ENCODE measurements at places on chromosomes 7 and 10.

DNA sequence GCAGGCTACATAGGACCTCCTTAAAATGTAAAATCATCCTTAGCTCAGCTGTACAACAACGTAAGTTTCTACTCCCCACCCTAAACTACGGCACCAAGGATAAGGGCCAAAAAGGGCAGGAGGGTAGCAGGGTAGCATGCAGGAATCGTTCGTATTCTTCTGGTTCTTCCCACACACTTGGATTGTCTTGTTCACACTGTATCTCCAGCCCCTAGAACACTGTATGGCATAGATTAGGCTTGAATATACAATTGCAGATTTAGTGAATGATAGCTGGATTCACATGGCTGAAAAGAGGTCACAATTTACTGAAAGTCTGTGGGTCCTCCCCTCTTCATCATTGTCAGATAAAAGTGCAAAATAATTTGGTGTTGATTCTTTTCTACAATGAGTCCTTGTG lies 28.2 kb upstream of the PRKAR2B start:
- H3K4me1 ChIP-seq = peaks cover 5% of the 10 kb centered on the region
- DNase-seq = no peak
- no peak overlapping the region for H3K4me3 ChIP-seq
- H3K27me3 ChIP-seq = no peaks in the 10 kb centered on the region
- H3K36me3 ChIP-seq = no peaks in the 10 kb centered on the region

DNA sequence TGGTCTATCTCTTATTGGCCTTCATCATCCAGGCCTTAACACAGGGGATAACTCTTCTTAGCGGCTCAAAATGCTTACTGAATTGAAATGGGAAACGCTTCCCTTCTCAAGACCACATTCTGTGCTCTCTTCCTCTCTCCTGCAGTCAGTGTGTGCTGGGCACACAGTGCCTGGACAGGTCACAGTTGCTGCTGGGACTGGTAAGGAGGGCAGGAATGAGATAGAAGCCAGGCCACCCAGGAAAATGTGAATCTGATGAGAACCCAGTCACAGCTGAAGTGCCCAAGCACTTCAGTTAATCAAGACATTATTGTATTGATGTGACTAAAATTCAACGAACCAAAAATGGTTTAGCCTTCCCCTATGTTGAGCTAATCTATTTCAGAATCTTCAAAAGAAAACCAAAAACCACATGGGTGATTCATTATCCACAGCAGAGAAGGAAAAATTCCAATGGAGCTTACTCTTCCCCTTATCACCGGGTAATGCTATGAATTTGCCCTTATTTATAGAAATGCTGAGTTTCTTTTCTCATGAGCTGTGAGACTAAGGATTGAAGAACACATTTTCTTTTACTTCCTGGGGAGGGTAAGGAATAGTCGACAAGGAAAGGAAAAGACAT lies 41.2 kb upstream of the PLPP4 start:
- H3K4me1 ChIP-seq = no peaks in the 10 kb centered on the region
- H3K4me3 ChIP-seq = no peak overlapping the region
- no peaks in the 10 kb centered on the region for H3K27me3 ChIP-seq
- H3K36me3 ChIP-seq = no peaks in the 10 kb centered on the region

GRCh38 chr7:2118630-2119190 lies 114.0 kb downstream of the MAD1L1 start:
- no peak overlapping the region for H3K27ac ChIP-seq
- no peaks in the 10 kb centered on the region for H3K27me3 ChIP-seq
- H3K36me3 ChIP-seq = no peaks in the 10 kb centered on the region
- H3K4me1 ChIP-seq = no peaks in the 10 kb centered on the region
- no peak overlapping the region for H3K4me3 ChIP-seq

DNA sequence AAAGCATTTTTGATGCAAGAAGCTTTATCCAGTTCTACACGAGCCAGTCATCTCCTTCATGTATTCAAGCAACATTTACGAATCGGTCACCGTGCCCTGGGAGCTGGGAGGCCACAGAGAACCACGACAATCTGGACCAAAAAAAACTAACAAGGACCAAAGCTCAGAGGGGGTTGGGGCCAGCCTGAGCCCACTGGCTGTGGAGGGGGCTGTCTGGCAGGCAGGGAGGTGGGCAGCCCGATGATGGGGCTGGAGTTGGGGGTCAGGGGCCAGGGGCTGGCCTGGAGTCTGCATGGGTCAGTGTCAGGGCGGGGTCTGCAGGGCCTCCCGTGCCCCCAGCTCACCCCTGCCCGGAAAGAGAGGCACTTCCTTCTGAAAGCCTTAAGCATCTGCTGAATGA lies 12.5 kb upstream of the GRIFIN start:
- DNase-seq = no peak
- H3K4me1 ChIP-seq = no peaks in the 10 kb centered on the region
- H3K36me3 ChIP-seq = no peaks in the 10 kb centered on the region
- no peak overlapping the region for H3K4me3 ChIP-seq
- H3K27me3 ChIP-seq = no peaks in the 10 kb centered on the region

Measured in H9 (cell line).